Kasumi-1 (cell line): ENCODE measurements at places on chromosomes 2 and 18.

DNA sequence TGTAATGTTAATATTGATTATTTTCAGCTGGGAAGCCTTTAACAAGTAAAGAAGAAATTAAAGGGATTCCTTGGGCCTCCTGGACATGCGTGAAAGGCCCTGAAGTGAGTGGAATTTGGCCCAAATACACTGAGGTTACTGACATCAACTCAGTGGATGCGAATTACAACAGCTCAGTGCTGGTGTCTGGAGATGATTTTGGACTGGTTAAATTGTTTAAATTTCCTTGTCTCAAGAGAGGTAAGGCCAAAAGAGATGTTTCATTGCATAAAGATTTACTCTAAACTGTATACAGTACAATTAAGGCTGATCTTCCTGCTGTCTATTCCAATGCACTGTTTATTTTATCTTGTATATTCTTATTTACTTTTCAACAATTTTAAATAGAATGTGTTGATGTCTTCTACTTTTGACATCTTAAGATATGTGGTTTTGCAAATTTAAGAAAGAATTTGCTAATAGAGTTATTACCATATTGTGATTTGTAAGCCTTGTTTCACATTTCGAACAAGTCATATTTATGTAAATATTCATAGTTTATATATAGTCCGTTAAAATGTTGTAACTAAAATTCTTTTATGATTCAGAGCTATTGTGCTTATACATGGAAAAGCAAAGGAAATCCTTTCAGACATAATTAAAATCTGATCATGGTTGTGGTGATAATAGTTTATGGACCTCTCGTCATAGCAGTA lies 130.3 kb downstream of the EML6 start:
- no peak for DNase-seq

- no peak for DNase-seq
Measured at GRCh38 chr2:238077292-238077691, 16.5 kb downstream of the SCLY start.

GRCh38 chr2:44535376-44535775 lies 173.6 kb downstream of the CAMKMT start:
- DNase-seq: no peak

- DNase-seq: peak; percentile 20
Measured at GRCh38 chr2:189506514-189506976, 65.3 kb downstream of the WDR75 start.

GRCh38 chr2:217206016-217206725 lies 346.3 kb upstream of the TNP1 start:
- no peak for DNase-seq

DNA sequence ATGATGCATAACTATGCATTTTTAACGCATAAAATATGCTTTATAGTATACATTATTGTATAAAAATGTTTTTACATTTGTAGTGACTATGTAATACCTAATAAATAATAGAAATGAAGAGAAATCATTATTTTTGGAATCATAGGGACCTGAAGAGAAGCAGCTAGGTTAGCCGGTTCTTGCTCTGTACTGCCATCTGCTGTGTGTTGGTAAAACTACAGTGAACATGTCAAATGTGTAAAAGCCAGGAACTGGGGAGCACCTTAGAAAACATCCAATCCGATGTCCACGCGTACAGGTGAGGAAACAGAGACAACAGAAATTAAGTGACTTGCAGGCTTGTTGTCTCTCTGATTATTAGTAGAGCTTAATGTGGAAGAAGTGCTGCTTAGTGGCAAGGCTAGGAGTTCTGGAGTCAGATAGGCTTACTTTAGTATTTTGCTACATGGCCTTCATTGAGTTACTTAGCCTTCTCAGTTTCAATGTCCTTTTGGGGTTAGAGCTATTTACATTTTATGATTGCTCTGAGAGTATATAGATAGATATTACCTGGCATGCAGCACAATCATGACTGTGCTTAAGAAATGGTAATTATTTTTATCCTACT lies 386.5 kb downstream of the DLGAP1 start:
- peak; percentile 69 for DNase-seq

GRCh38 chr18:38961880-38962279 lies 1396.3 kb upstream of the CELF4 start:
- no peak for DNase-seq

DNA sequence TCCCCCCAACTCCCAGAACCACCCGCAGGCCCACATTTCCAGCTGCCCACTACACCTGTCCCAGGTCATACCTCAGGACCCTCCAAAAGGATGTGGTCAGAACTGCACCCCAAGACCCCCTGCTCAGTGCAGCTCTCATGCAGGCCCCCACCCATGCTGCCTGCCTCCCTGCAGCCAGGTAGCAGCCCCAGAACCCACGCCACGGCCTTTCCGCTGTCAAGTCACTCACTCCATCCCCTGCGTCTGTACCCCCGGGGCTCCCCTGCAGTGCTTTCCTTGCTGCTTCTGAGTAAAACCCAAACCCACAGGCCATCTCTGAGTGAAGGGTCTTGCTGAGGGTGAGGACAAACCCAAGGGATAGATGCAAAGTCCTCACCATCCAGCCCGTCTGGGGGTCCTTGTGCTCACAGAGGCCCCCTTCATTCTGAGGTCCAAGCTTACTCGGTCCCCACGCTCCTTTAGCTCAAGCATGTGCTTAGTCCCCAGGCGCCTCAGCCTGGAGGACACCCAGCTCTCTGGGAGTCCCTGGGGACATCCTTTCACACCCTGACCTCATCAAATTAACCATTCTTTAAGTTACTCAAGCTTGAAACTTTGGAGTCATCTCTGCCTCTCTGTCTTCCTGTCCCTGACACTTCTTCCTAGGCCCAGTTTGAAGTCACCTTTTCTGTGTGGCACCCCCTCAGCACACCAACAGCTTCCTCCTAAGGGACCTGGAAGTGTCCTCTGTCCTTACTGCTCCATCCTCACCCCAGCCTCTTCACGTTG lies 130.1 kb downstream of the SMAD7 start:
- no peak for DNase-seq

- DNase-seq: no peak
Measured at GRCh38 chr2:62344472-62344871, 148.6 kb downstream of the B3GNT2 start.

GRCh38 chr2:174846941-174847938 lies 83.0 kb upstream of the CHRNA1 start:
- DNase-seq: no peak

DNA sequence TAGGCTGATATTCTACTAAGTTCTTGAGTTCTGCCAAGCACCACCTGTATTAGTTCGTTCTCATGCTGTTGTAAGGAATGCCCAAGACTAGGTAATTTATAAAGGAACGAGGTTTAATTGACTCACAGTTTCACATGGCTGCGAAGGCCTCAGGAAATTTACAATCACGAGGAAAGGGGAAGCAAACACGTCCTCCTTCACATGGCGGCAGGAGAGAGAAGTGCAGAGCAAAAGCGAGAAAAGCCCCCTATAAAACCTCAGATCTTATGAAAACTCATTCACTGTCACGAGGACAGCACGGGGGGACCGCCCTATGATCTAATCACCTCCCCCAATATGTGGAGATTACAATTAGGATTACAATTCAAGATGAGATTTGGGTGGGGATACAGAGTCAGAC lies 47.7 kb upstream of the YWHAQ start:
- no peak for DNase-seq

DNA sequence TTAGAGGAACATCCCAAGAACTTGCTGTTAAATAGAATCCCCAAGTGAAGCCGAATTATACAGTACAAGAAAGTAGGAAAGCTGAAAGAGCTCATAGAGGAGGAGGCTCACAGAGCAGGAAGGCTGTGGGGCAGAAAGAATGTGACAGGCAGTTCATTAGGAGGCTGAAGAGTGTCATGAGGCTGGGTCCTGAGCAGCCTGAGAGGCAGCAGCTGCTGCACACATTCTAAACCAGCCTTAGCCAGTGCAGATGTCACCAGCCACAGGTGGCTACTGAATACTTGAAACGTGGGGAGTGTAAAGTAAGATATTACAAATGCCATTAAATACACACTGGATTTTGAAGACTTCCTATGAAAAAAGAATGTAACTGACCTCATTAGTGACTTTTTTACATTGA lies 490.2 kb upstream of the KLHL29 start:
- DNase-seq: no peak

- DNase-seq: no peak
Measured at GRCh38 chr2:170341684-170342623, 164.0 kb downstream of the MYO3B start.

DNA sequence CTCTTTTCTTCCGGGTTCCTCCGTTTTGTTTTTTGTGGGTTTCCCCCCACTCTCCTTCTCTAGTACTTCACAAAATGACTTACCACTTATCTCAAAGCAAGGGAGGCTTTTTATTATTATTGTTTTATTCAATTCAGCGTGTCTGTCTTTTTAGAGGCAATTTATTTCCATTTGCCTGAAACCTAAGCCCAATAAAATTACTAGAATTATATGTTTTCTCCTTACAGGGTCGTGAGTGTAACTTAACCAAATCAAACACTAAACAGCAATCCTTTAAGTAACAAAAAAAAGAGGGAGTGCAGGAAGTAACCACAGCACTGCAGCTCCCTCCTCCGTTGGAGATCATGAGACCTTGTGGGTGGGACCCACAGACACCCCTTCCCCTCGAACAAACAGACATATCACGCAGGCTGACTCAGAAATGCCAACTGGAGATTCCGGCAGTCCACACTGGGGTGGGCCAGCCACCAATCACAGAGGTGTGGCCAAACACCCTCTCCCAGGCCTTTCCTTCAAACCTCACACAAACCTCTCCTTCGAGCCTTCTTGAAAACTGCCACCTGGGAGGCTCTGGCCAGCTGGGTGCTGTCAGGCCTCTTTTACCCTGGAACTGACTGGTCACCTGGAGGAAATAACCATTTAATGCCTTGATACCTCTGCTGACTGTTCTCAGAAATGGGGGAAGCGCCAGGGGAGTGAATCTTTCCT lies 207.1 kb upstream of the SMAD2 start:
- no peak for DNase-seq

DNA sequence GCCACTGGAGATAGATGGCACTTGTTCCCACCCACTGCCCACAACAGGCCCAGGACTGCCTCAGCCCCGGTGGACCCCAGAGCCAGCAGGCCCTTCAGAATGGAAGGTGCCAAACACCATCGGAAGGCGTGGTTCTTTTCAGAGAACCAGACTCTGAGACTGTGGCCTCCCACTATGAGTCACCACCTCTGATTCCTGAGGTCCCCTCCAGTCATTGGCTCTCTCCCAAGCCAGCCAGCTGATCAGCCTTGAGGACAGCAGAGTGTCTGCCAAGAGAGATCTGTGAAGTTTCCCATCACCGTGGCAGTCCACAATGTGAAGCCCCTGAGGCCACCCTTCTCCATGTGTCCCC lies 10.4 kb upstream of the MAP3K2 start:
- DNase-seq: peak; percentile 84

DNA sequence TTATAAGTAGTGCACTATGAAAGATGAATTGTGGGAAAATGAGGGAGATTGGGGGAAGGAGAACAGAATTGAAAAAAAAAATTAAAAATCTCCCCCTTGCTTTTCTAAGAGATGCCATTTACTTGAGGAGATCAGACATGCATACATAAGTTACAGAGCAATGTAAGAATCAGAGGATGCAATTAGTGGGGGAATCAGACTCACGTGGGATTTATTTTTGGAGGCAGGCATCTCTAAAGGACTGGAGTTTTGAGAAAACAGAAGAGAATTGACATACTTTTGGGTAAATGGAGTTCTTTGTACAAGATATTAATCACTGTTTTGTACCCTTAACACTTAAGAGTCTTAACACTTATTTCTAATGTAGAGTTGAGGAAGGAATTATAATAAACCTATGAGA lies 52.7 kb downstream of the MTX2 start:
- DNase-seq: no peak

DNA sequence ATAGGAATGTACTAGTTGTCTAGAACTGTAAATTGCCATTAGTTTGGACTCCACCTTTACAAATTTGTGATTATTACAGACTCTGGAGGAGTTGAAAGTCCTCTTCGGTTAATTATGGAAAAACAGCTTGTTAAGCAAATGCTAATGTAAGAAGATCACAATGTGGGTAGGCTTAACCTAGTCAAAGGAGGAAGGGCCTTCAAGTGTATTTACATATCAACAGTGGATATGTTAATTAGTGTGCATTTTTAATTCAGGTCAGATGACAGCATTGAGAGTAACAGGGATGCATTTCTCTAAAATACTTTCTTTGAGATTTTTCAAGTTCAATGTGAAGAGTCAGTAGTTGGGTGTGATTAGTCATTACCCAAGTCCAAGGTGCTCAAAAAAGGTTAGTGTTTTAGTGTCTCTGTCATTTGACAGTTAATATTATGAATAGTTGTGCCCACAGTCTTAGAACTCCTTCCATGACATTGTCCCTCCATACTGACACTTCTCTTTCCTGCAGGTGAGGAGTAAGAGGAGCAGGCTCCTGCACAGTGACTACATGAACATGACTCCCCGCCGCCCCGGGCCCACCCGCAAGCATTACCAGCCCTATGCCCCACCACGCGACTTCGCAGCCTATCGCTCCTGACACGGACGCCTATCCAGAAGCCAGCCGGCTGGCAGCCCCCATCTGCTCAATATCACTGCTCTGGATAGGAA lies 28.0 kb downstream of the CD28 start:
- DNase-seq: no peak

DNA sequence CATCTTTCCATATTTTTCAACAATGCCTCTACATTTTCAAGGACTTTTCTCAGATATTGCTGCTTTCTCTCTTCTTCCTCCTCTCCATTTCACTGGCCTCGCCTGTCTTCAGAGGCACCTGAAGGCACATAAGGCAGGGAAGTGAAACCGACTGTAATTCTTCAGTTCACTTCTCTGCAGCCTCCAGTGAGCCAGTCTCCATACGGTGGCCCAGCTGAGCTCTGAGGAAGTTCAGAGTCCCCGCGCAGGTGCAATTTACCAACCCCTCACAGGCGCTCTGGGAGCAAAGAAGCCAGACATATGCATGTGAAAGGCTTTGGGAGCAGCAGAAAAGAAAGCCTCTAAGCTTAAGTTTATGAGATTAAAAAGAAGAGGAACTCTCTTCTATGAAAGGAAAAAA lies 12.4 kb downstream of the KLHL14 start:
- DNase-seq: no peak

GRCh38 chr2:86783615-86784339 lies 6.9 kb downstream of the CD8A start:
- DNase-seq: no peak

DNA sequence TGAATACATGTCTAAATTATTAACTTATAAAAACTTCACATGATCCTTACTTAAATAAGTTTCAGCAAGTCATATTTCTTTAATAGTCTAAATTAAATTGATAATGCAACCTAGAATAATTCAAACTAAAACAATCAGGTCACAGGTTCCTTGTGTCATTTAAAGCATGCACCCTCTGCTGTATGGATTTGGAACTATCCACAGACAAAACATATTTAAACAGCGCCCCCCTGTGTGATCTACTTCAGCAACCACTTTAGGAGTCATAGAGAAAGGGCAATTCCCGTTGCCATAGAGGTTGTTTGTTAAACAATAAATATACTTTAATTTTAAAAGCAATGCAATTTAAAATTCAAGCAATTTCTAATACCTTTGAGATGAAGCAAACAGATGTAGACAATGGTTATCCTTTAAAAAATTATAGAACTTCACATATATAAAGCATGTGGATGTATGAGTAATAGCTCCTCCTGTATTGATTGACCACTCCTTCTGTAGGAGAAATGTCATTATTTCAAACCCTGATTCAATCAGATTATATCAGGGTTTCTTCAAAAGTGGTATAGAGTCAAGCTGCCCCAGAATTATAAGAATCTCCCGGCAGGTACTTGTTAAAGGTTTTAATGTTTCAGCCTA lies 21.2 kb downstream of the GRB14 start:
- peak; percentile 93 for DNase-seq
